ENCODE measurements at places on chromosomes 1 and 21.
A peak's percentile ranks its signal among the peaks of the same experiment; 100 is the strongest.

GRCh38 chr21:17803536-17803935 is 15.6 kb downstream of the C21orf91 start:
- DNase-seq, result no peak

GRCh38 chr1:153629971-153630370 is 1.7 kb downstream of the S100A1 start:
- DNase-seq, result no peak

DNA sequence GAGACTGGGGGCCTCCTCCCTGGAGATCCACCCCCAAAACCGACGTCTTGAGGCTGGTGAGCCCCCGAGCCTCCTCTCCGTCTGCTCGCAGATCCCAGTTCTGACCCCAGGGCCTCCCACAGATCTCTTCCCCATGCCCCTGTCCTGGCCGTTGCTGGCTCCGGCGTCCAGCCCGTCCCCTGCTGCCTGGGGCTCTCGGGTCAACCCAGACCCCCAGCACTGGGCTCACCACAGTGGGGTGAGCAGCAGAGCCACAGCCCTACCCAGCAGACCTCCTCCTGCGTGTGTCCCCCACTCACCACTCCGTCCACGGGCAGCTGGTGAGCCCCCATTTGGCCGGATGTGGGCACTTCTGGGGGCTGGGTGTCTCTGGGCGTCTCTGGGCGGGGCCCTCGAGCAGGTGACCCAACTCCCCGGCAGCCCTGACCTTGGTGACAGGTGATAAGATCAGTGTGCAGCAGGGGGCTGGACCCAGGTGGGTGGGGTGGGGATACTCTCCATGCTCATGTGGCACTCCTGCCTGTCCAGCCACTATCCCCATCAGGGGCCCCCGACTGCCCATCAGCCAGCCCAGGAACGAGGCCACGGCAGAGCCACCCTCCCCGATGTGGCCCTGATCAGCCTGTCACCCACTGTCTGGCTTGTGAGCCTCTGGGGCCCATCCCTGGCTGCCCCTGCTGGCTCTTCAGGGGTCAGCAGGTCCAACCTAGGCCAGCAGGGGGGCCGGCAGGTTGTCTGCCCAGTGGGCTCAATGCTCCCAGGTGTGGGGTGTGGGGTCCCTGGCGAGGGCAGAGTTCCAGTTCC is 709 bp downstream of the TNFRSF14 start:
- peak; percentile 84 for DNase-seq

DNA sequence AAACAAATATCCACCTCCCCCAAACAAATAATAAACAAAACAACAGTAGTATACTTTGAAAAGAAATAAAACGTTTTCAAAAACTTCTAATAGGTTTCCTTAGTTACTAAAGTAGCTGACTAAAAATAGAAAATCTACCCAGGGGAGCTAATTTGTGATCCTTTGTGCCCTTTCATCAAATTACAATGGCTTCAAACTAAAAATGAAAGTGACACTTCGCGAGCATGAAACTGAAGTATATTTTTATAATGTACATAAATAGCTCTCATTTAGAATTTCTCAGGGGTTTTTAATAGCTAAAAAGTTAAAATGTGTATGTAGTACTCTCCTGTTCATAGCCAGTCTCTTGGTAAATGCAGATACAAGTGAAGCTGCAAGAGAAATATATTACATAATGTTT is 78.4 kb downstream of the BRINP3 start:
- DNase-seq, result no peak
